ENCODE measurements at places on chromosomes 1 and 21.

- no peak for DNase-seq
These were observed 20.2 kb upstream of the TCEA3 start for GRCh38 chr1:23444596-23445390.

DNA sequence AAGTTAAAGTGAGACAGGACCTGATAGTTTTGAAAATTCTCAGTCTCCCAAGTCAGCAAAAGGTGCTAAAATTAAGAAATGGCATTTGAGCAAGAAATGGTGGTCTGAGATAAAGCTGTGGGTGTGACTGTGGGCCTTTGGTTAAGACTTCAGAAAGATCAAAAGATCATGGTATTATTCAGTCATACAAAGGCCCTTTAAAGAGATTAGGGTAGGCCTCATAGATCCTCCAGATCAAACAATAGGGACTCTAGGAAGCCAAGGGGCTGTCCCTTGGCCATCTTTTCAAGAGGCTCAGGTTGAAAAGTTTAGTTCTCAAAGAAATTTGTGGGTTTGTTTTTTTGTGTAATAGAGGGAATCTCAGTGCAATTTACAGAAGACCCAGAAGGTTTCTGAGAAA is 8.4 kb downstream of the HMGB4 start:
- no peak for DNase-seq

DNA sequence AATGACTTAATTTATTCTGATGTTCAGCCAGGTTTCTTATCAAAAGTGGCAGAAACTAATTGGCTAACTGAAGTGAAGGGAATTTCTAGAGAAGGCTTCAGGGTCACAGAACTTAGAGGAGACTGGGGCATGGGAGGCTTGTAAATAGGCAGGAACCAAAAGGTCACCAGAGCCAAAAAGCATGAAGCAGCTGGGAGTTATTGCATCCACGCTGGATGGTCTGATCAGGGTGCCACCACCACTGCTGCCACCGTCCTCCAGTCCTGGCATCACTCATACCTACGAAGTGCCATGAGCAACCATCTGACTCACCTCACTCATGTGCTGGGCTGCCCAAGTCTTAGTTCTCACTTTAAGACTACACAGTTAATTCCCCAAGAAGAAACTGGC is 82.5 kb upstream of the DPH5 start:
- no peak for DNase-seq

DNA sequence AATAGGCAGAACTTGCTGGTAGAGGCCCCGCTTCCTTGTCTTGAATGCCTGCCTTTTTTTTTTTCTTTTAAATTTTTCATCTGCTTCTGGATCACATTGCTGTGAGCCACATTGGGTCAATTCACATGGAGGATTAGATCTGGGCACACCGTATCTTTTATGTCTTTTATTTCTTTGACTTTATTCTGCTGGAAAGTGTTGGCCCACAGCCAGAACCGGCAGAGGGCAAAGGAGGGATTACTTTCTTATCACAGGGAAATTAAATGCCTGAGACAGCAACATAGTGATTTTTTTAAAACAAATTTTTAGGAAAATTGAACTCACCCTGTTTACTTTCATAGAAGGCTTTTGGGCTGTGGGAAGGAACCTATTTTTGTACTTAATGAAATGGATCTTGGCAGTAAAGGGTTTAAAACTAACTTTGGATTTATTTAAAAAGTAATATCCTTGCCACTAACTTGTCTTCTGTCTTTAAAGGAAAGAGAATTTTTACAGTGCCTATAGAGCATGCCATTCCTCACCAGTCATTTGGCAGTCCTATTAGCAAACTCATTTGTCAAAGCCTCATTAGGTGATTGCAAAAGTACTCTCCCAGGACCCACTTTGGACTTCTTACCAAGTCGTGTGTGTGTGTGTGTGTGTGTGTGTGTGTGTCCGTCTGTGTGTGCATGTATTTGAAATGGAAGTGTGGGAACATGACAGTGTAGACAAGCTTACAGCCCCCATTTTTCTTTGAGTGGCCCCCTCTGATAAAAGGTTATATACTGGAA is 68.4 kb downstream of the ST6GALNAC3 start:
- DNase-seq, result no peak

- no peak for DNase-seq
These were observed 123.2 kb downstream of the MAB21L3 start for GRCh38 chr1:116234429-116234828.

GRCh38 chr1:193070942-193071341 is 11.5 kb downstream of the RO60 start:
- DNase-seq, result no peak
